Gastrocnemius medialis (tissue), 4 donors: ENCODE measurements at places on chromosomes 1 and 21. TPM values are rescaled to one million over a fixed set of nuclear protein-coding genes. Genes with fewer than 3 reads are reported as not detected.

- DNase-seq = no peak
Observed at GRCh38 chr1:7478142-7478790, 292.8 kb upstream of the VAMP3 start.

DNA sequence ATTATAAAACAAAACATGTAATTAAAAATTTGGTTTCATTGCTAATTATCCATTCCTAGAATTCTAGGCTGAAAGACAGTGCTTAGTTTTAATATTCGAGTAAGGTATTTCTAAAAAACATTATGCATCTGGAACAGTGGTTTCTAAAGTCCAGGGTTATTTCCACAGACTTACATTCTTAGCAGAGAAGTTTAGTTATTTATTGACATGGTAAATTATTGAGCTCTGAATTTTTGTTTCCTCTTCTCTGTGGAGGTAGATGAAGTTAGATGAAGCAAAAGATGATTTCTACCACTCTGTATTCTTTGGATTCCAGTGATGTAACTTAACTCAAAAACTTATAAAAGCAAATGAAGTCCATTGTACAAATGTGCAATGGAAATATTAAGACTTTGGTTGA lies 709.4 kb downstream of the MRPL39 start:
- DNase-seq = no peak

The OR2L13 gene
- not detected for total RNA-seq

DNA sequence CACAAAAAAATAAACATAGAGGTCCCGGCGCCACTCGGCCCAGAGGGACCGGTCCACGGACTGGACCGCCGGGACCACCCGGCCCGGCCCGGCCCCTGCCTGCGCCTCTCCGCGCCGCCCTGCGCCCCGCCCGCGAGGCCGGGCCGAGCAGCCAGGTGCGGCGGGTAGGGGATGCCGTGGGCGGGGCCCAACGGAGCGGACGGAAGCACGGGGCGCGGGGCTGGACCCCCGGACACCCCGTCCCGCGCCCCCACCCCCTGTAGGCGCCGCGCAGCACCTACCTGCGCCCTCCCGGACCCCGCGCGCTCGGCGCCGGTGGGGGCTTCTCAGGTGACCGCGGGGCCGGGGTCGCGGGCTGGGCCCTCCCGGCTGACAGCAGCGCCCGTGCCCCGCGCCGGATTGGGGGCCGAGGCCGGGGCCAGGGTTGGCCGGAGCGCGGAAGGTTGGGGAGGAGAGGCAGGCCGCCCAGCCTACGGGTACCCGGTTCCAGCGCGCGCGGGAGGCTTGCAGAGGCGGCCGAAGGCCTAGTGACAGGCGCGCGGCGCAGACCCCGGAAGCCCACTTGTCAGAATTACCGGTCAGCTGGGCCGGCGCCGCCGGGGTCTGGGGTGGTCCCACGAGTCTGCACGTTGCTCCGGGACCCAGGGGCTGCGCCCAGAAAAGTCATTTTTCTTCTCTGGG lies 351.9 kb upstream of the CAMK1G start:
- DNase-seq = no peak

The DCST1 gene
- 0.35 TPM for total RNA-seq

DNA sequence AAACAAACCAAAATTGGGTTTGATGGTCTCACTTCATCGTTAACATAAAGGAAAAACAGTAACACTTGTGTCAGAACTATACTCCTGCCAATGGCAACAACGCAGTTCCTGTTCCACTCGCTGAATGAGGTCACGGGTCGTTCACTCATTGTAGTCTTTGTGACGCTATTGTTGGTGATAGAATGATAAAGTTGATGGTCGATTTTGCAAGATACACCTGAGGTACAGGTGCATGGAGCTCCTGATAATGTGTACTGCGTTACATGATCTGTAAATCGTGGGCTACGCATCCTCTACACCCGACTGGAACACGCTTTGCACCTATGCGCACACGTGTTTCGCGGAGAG lies 391 bp upstream of the CENPS start:
- no peak for DNase-seq

- no peak for DNase-seq
Observed at GRCh38 chr1:25469177-25469576, 38.5 kb downstream of the MACO1 start.

DNA sequence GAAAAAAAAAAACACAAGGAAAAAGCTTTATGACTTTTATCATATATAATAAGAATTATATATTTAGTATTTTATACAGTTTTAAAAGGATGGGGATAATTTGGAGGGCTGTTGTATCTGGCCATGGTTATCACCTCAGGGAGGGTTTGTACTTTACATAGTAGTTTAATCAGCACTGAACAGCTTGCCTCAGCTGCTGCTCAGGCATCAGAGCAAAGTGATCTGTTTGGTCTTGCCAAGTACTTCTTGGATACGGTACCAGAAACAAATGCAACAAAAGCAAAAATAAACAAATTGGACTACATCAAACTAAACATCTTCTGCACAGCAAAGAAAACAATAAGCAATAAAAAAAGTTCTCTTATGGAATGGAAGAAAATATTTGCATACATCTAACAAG lies 2.6 kb upstream of the SPTA1 start:
- DNase-seq = no peak

- no peak for DNase-seq
Observed at GRCh38 chr1:201419256-201419655, 2.3 kb downstream of the TNNI1 start.

- DNase-seq = no peak
Observed at GRCh38 chr1:58983162-58983561, 199.3 kb upstream of the JUN start.

GRCh38 chr21:45304945-45305344 lies 17.2 kb upstream of the POFUT2 start:
- DNase-seq = no peak

- no peak for DNase-seq
Observed at GRCh38 chr1:104932030-104932915, 1182.6 kb downstream of the AMY1C start.

The LMNA gene
- total RNA-seq = 143 TPM

- no peak for DNase-seq
Observed at GRCh38 chr1:153342178-153342577, 6.5 kb downstream of the PGLYRP4 start.

DNA sequence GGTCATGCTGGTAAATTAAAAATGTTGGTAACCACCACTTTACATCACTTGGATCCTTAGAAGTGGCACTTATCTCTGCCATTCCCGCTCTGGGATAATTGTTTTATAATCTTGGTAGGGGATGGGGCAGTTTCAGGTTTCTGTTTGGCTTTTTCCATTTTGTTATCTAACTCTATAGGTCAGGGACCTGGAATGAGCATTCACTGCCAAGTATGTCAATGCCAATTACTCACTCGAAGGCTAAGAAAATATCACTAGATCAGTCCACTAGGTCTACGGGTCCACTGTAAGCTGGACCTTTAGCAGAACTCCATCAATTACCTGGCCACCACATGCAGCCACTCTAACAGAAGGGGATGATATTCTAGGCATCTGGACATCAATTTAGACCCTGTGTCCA lies 4.5 kb upstream of the DIP2A start:
- no peak for DNase-seq

GRCh38 chr1:243500512-243500911 lies 244.7 kb downstream of the SDCCAG8 start:
- DNase-seq = no peak

The FMOD gene
- 6.5 TPM for total RNA-seq

DNA sequence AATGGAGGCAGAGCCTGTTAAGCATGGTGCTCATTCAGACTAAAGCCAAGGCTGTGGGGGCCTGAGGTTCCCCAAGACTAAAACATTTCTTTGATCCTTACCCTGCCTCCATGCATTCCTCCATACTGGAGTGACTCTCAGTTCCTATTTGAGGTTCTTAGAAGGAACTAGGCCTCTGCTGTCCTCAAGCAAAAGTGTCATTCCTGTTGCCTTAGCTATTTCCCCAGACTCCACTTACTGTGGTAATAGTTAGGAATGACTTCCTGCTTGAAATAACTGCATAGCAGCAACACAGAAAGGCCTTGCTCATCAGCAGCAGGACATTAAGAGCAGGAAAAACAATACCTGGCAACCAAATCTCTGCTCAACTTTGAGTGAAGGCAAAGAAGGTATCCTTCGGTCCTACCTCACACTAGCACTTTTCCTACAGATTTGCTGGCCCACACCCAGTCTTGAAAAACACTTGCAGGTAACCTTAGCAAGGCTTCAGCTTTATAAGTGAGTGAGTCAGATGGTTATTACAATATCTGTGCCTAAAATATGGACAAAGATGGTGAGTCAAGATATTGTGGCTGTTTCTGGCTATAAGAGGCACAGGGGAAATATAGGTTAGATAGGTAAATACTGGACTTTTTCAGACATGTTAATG lies 14.8 kb downstream of the LRRC41 start:
- no peak for DNase-seq

The SPATA45 gene
- total RNA-seq = not detected

DNA sequence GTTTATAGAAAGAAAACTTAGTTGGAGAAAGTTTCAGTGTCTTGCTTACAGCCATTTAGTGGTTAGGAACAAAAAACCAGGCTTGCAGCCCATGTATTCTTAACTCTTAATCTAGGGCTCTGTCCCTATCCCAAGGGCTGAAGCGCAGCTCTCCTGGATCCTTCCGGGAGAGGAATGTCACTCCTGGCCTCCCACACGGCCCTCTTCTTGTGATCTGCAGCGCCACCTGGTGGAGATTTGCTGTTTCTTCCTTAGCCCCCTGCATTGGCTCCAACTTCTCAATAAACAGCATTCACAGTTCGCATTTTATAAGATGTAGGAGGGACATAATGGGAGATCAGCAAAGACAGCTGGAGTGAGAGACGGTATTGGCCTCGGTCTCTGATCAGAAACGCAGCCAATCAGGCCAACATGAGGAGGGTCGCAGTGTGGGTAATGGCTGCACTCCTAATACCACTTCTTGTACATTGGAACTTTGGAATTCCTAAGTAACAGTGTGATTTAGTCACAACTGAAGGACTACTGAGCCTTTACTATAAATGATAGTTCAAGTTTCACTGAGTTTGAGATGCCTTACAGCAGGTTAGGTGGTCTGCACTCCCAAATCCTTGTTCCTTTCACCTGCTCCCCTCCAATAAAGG lies 283.4 kb downstream of the ASTN1 start:
- peak; percentile 42 for DNase-seq

- DNase-seq = no peak
Observed at GRCh38 chr1:230641346-230641745, 935 bp upstream of the COG2 start.

- no peak for DNase-seq
Observed at GRCh38 chr1:16458831-16459230, 18.3 kb downstream of the NECAP2 start.

GRCh38 chr1:35560256-35561225 lies 2.9 kb downstream of the NCDN start:
- peak; percentile 73 for DNase-seq

DNA sequence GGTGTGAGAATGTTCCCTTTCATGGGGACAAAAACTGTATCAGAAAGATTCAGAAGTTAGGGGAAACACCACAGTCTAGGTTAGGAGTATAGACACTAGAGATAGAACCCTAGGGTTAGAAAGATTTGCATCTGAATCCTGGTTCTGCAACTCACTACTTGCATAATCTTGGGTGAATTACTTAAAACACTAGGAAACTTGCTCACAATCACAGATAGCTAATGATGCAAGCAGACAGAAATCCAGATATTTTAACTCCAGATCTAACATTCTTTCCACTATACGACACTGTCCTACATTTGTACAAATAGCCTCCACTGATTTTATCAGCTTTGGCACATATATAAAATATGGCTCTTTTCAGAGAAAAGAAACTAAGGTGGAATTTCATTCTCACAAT lies 30.8 kb upstream of the GLIS1 start:
- DNase-seq = no peak

The FAM163A gene
- total RNA-seq = not detected

DNA sequence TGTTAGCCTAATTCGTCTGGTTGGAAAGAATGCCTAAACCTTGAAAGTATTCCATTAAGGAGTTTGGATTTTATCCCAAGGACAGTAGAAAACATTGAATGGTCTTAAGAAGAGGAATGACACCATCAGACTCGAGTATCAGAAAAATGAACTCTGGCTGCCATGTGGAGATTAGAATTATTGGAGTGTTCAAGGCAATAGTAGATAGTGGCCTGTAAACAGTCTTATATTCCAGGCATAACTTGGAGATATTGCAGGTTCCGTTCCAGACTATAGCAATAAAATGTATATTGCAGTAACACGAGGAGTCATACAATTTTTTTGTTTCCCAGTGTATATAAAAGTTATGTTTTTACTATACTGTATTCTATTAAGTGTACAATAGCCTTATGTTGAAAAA lies 130.9 kb downstream of the GDAP2 start:
- no peak for DNase-seq

- no peak for DNase-seq
Observed at GRCh38 chr21:25907573-25908275, 173.0 kb downstream of the GABPA start.

DNA sequence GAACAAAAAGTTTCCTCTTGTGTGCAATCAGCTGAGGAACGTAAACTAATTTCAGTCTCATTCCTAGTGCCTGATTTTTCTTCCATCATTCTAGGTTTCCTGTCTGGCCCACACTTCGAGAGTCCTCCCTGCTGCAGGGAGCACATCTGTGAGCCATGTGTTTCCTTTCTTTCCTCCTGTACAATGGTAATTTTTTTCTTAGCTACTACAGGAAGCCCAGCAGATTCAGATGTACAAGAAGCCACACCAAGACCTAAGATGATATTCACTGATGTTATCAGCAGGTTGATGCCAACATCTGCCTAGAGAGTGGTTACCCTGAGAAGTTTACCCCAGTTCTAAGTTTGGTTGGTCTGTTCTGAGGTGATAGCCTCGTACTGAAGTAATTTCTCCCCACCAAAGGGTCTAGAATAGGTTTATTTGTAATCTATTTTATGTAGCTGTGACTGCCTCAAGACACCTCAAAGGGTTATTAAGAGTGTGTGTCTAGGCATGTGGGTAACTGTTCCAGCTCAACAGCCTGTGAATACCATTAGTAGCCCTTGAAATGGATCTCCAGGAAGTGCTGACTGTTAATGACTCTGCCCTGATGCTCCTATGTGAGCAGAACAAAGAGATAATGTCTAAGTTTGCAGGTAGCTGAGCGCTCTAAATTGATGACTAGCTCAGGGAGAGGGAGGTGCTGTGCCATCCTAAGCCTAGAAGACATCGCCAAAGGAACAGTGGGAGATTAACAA lies 31.7 kb upstream of the CLDN14 start:
- DNase-seq = no peak

GRCh38 chr1:98002288-98002687 lies 81.5 kb upstream of the DPYD start:
- DNase-seq = no peak

DNA sequence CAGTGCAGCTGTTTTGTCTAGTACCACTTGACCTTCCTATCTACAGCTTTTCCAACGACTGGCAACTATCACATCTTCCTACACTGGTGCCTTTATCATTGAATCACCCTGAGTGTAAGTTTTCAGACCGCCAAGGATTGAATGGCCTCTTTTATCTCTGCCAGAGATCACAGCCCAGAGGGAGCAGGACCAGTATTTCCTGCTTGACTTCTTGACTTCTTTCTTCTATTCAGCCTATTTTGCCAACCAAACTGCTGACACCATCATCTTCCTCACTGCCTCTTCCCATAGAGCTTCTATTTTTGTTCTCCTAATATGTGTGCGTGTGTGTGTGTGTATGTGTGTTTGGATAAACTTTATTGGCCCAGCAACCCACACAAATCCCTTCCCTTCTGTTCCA lies 53.8 kb downstream of the SERBP1 start:
- DNase-seq = no peak

- DNase-seq = no peak
Observed at GRCh38 chr21:34603710-34604057, 11.2 kb downstream of the RCAN1 start.

- no peak for DNase-seq
Observed at GRCh38 chr1:201328576-201328975, 45.3 kb downstream of the PKP1 start.

- peak; percentile 62 for DNase-seq
Observed at GRCh38 chr1:8197493-8198282, 120.2 kb upstream of the SLC45A1 start.

GRCh38 chr21:17343055-17343454 lies 169.8 kb upstream of the CXADR start:
- DNase-seq = no peak
